ENCODE measurements at places on chromosomes 11 and 22. TPM values are rescaled to one million over a fixed set of nuclear protein-coding genes. Genes with fewer than 3 reads are reported as not detected.

DNA sequence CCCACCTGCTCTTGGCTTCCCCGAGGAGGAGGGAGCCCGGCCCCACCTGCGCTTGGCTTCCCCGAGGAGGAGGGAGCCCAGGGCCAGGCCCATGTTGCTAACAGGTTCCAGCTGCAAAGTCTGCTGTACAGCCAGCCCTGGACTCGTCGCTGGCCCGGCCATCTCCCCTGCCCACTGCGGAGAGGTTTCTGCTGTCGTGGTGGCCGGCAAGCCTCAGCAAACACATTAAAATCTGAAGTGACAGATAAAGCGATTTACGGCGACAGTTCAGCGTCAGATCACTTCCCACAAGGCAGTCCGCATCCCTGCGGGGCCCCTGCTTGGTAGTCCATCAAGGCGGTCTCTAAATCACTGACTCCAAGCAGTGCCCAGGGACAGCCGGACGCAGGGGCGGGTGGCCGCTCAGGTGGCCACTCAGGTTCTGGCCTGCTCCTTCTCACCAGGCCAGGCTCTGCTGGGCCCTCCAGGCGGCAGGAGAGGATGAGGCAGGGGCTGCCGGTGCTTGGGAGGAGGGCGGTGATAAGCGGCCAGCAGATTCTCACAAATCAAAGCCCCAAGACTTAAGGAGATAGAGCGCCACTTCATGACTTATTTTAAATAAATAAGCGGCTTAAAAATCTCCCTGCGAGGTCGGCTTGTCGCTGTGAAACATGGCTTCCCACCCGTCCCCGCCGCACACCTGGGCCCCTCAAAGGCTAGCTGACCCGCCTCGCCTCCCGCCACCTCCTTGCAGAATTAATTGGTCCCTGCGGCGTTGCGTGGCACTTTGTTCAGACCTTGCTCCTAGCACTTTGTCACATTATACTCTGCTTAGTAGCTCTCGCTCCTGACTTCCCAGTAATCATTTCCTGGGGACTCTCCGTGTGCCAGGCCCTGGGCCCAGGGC, 21.1 kb downstream of the MACROD1 start:
- DNase-seq, result no peak

- DNase-seq, result no peak
Measured at GRCh38 chr11:66689661-66690590, 12.2 kb upstream of the RBM4B start.

GRCh38 chr22:29105468-29105867, 32.6 kb downstream of the KREMEN1 start:
- DNase-seq, result no peak

- peak; percentile 32 for DNase-seq
Measured at GRCh38 chr22:49992921-49993648, 19.5 kb downstream of the IL17REL start.

- no peak for DNase-seq
Measured at GRCh38 chr11:31651822-31652221, 142.3 kb downstream of the ELP4 start.

DNA sequence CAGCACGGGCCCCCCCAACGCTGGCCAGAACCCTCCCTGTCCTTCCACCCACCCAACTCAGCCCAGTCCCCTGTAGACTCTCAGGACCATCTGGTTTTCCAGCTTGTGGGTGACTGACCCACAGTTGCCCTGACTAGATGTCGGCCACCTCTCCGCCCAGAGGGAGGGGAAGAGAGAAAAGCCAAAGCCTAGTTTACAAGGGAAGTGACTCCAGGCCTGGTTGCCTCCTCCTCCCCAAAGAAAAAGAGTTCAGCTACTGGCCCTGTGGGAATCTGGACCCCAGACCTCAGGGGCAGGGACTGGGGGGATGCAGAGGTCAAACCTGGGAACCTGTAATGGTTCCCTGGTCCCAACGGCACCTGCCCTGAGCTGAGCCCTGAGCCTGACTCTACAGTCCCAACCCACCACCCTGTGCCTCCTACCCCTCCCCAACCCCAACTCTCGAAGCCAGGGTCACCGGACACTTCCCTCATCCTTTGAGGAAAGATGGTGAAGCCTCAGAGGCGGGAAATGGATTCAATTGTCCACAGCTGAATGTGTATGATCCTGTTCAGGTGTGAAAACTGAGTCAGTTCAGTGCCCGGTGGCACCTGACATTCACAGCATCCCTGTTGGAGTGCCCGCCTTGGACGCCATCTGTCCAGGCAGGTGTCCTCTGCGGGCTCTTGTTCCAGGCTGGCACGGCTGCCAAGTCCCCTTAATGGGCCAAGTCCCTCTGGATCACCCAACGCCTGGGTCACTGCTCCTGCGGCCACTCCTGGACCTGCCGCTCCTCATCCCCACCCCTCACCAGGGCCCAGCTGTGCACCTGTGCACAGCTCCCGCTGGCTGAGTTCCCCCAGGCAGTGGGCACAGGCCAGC, 21.0 kb upstream of the WNT7B start:
- DNase-seq, result no peak

DNA sequence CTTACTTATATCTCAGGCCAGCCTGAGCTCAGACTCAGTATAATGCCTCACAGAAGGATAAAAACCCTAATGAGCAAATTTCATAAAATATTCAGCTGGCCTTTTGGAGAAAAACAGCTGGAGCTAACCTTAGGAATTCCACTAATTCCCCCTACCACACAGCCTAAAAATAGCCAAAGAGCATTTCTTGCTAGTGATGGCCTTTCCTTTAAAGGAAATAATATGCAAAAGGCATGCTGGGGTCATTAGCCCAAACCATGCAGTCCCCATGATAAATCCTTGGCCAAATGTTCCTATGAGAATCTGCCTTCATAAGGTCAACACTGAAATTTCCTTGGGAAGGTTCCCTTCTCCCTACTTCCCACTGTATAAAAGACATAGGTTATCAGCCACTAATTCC, 38.2 kb downstream of the SYTL2 start:
- DNase-seq, result no peak

DNA sequence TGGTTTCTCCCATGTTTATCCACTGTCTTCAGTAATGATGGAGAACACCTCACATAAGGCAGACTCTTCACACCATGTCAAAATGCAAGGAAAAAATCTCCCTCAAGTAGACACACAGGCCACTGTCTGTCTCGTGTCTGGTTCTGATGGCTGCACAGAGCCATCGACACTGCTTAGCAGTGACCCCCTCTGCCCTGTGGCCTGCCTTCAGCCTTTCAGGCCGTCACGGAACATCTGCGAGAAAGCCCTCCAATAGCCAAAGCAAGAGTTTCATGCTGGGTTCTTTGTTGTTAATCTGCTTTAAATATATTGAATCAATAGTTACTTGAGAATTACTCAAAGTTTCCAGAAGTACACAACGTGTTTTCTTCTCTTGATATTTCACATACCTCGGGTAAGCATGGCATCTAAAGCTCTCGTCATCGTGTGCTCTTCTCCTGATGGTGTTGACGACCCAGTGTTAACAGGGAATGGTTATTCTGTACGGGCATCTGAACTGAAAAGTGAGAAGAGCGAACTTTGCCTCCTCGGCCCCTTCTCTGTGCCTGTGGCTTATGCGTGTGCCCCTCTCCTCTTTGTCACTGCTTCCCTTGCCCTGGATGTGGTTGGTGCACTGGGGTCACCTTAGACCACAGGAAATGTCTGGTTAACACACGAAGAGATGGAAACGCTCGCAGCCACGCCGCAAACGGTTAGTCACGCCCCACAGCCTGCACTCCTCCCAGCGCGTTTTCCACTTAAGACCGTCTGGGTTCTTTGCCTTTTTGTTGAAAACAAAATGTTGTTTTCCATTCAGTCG, 33.4 kb upstream of the CTTN start:
- DNase-seq, result no peak

GRCh38 chr11:77026743-77027142, 7.5 kb upstream of the B3GNT6 start:
- DNase-seq, result no peak

DNA sequence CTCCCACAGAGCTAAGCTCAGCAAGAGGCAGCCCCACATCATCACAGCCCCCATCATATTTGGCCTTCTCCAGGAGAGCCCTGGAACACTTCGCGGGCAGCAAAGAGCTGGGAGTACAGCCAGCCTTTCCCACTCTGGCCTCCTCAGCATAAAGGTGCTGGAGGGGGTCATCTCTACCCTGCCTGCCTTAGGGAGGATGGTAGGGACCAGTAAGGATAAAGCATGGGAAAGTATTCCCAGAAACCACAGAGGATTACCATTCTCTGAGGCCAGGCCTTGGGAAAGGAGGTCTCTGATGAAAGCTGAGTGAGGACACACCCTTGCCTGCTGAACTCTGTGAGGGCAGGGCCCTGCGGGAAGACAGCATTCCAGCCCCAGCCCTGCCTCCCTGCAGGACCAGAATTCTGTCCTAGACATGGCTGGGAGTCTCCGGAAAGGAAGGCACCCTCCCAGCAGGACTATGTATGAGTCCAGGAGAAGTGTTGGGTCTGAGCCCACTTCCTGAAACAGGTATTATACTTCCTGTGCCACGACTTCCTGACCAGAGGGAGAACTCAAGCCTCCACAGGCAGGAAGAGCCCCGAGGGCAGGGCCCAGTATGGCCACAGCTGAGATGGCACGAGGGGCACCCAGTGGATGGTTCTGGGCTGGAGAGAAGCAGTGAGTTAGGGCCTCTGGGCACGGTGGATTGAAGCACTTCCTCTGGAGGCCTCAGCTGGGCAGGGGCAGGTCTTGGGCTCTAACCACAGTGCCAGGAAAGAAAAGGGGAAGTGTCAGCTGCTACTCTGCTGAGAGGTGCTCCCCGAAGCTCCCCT, 12.9 kb upstream of the CASTOR1 start:
- DNase-seq, result peak; percentile 82

- no peak for DNase-seq
Measured at GRCh38 chr11:69658626-69659450, 16.3 kb downstream of the LTO1 start.

DNA sequence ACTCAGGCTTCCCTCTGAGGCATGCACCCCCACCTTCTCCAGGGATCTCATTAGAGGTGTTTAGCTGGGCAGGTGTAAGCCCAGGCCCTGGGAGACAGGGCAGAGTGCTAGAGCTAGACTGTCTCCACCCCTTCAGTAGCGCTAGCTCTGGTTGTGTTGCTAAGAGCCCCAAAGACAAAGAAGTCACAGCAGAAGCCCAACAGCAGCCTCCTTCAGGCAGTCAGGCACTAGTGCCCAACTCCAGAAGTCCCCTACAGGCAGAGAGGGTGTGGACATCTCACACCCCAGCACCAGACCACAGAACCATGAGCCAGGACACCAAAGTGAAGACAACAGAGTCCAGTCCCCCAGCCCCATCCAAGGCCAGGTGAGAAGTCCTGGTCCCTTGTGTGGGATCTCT, at the start of gene CNGA4:
Gene CNGA4, plus strand, starts transcription at position 188 of the 400 bp plus-strand sequence. Its CDS starts 118 bp downstream, at position 306.
- no peak for DNase-seq

- DNase-seq, result no peak
Measured at GRCh38 chr11:16804104-16804947, 65.9 kb downstream of the C11orf58 start.

DNA sequence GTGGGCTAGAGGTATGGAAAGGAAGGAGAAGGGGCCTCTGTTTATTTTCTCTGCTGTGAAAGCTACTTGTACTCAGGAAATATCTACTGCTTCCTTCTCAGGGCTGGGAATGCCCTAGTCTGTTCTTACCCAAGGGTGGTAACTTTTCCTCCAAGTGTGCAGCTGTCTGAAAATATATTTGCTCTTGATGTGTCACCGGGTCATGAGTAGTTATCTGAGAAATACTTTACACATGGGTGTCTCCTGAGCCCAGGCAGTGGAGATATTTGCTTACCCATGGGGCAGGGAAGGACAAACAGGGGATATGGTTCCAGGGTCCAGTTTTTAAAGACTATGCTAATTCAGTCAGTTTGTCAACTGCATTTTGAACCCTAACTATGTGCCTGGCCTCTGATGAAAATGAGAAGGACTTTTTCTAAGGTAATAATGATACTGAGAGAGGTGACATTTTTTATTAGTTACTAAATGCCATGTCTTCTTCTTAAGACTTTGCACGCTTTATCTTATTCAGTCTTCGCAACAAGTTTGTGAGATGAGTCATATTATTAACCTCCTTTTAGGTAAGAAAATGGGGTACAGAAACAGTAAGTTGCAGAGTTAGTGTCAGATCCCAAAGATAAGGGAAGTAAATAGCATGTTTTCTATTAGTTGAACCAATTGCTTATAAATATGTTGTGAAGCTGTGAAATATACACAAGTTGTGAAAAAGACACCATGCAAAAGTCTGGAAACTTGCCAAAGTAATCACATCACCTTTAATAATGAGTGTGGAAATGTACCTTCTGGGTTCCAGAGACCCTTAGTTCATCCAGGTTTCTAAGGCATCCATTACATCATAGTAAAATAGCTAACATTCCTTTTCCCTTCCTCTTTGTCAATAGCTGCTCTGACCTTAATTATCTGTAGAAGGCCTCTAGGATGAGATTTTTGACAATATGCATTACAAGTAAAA, 22.9 kb downstream of the SYTL2 start:
- peak; percentile 36 for DNase-seq

GRCh38 chr22:18991821-18992442, 55.8 kb upstream of the PRODH start:
- DNase-seq, result no peak

DNA sequence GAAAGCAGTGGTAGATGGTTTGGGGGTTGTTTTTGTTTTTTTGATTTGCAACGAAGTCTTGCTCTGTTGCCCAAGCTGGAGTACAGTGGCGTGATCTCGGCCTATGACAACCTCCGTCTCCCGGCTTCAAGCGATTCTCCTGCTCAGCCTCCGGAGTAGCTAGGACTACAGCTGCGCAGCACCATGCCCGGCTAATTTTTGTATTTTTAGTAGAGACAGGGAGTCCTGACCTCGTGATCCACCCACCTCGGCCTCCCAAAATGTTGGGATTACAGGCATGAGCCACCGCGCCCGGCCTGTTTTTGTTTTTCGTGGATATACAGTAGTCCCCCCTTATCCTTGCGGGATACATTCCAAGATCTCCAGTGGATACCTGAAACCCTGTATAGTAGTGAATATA, 6.6 kb downstream of the EP300 start:
- DNase-seq, result no peak

Gene TMA7B
- total RNA-seq, result not detected

Gene SLC5A12
- not detected for total RNA-seq

Gene UCP3
- total RNA-seq, result 2.0 TPM

Gene B4GALNT4
- 6.1 TPM for total RNA-seq

Gene RAG1
- 0.63 TPM for total RNA-seq

Gene TRPM5
- not detected for total RNA-seq

Gene TYMP
- total RNA-seq, result 16.5 TPM

Gene MLC1
- total RNA-seq, result not detected

Gene VWA5A
- 1.9 TPM for total RNA-seq

Gene SRSF8
- 22.9 TPM for total RNA-seq
